ENCODE measurements at places on chromosomes 1 and 21. TPM values are rescaled to one million over a fixed set of nuclear protein-coding genes. Genes with fewer than 3 reads are reported as not detected.

The LRRC3 gene
- total RNA-seq: 3.3 TPM

The SH2D1B gene
- 0.05 TPM for total RNA-seq

The TEDDM1 gene
- total RNA-seq: 0.67 TPM

The ZBTB8A gene
- total RNA-seq: 11.0 TPM

The ZYG11A gene
- 0.98 TPM for total RNA-seq

The CD5L gene
- total RNA-seq: not detected

The MROH9 gene
- not detected for total RNA-seq

The CA6 gene
- 0.48 TPM for total RNA-seq

The TXNIP gene
- total RNA-seq: 1,017 TPM

The RNF186 gene
- total RNA-seq: not detected

The VWA1 gene
- total RNA-seq: 0.51 TPM

The GBP5 gene
- 1.2 TPM for total RNA-seq

The NES gene
- 201 TPM for total RNA-seq

The S100B gene
- total RNA-seq: 5.4 TPM

The HIVEP3 gene
- total RNA-seq: 4.7 TPM

The F5 gene
- total RNA-seq: 0.62 TPM

The CASZ1 gene
- 0.59 TPM for total RNA-seq

The LCE1B gene
- 0.25 TPM for total RNA-seq

The AVPR1B gene
- total RNA-seq: 0.17 TPM

The ACTN2 gene
- 4.3 TPM for total RNA-seq

The TOR1AIP1 gene
- 11.0 TPM for total RNA-seq

The TRAF3IP3 gene
- 1.1 TPM for total RNA-seq

The THEM5 gene
- not detected for total RNA-seq

The DCAF6 gene
- 77.8 TPM for total RNA-seq

The EVA1C gene
- total RNA-seq: 0.95 TPM

The SLC26A9 gene
- not detected for total RNA-seq

The C1orf56 gene
- total RNA-seq: 8.1 TPM

The KRTAP23-1 gene
- total RNA-seq: not detected

The S100A12 gene
- not detected for total RNA-seq

The BMP8A gene
- total RNA-seq: 0.25 TPM

Data from motor neuron (in vitro differentiated cells).